ENCODE measurements at places on chromosomes 5 and 9.

- no peak for DNase-seq
Measured at GRCh38 chr5:74810915-74811314, 43.9 kb downstream of the NSA2 start.

GRCh38 chr5:31066655-31067328, 126.7 kb upstream of the CDH6 start:
- no peak for DNase-seq

GRCh38 chr9:22103685-22104575, 94.8 kb upstream of the CDKN2B start:
- DNase-seq, result no peak

GRCh38 chr9:33232815-33233214, 7.2 kb upstream of the SPINK4 start:
- DNase-seq, result no peak

DNA sequence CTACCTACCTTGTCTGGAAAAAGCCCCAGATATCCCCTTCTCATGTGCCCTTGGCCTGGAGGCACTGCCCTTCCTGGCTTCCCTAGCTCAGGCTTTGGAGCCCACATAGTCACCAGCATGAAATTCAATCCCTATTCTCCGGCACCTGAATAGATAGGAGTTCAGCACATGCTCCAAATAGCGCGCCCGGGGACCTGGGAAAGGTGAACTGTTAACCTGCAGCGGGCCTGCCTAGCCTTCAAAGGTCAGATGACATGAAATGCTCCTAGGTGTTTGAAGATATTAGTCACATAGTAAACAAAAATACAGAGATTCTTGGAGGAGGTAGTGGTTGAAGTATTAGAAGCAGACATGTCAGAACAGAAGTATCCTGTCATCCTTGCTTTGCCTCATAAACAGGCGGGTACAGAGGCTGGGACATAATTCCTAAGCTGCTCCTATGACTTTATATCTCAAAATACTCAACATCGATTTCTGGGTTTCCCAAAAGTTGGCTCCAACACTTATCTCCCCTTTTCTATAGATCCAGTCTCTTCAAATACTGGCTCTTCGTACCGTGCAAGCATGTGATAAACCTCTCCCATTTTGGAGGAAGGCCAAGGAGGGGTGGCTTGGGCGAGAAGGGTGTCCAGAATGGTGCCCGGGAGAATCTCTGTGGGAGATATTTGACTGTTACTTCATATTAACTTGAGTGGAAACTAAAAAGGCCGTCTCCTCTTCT, 88.0 kb upstream of the ANKH start:
- DNase-seq, result no peak

DNA sequence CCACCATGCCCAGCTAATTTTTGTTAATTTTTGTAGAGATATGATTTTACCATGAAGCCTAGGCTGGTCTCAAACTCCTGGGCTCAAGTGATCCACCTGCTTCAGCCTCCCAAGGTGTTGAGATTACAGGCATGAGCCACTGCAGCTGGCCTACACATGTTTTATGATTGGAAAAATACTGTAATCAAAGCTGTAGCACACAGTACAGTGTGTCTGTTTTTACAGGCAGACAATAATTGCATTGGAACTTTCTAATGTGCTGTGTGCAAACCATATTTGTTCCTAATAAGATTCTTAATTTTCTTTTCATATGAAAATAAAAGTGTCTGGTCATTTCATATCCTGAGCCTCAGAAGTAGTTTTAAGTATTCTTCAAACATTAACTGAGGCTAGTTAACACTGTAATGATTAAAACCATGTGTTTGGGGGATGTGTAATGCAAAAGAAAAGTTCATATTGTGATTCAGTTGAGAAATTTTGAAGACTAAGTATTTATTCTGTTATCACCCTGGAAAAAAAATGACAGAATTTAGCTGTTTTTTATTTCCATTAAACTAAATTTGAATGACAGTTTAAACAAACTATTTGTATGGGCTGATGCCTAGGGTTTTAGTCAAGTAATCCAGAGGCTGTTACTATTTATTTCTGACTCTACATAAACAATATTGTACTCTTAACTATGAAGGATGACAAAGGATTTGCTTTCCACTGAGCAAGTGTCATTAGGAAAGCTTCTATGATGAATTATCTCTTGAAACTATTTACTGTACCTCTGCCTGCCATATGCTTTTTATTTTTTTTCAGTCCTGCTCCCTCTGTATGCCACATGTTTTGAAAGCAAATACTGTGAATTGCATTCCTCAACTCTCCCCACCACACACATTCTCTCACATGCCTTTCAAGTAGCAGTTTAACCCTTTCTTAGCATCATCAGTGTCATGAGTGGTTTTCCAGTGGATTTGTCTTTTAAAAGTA, 111.5 kb downstream of the MTREX start:
- no peak for DNase-seq

GRCh38 chr9:69004836-69005235, 9.1 kb downstream of the PRKACG start:
- no peak for DNase-seq

Data from activated CD4-positive, CD25-positive, alpha-beta regulatory T cell treated with anti-CD3 and anti-CD28 coated beads, Interleukin-2, amount 50 U/mL, for 72 hours (primary cell).